ENCODE measurements at places on chromosomes 2 and 18.
A peak's percentile ranks its signal among the peaks of the same experiment; 100 is the strongest.

GRCh38 chr2:9909106-9909505 is 42.4 kb upstream of the GRHL1 start:
- no peaks in the 10 kb centered on the region for H3K27me3 ChIP-seq
- DNase-seq, result peak; percentile 40
- peaks cover 9% of the 10 kb centered on the region for H3K4me1 ChIP-seq
- H3K4me3 ChIP-seq, result no peak overlapping the region

DNA sequence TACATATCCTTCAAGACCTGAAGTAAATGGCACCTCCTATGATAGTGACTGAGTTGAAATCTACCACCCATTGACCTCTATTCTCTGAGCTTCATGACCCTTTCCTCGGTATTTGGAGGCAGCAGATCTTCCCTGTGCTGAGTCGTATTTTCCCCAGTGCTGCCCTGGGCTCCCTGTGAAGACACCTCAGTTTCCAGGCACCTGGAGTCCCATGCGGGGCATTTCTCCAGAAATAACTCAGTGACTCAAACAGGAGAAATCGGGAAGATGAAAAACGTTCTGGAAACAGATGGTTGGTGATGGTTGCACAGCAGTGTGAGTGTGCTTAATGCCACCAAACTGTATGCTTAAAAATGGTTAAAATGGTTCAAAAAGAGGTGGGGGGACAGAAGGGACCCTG is 18.0 kb downstream of the SMYD1 start:
- DNase-seq, result no peak
- H3K4me1 ChIP-seq, result no peaks in the 10 kb centered on the region
- no peak overlapping the region for H3K4me3 ChIP-seq

DNA sequence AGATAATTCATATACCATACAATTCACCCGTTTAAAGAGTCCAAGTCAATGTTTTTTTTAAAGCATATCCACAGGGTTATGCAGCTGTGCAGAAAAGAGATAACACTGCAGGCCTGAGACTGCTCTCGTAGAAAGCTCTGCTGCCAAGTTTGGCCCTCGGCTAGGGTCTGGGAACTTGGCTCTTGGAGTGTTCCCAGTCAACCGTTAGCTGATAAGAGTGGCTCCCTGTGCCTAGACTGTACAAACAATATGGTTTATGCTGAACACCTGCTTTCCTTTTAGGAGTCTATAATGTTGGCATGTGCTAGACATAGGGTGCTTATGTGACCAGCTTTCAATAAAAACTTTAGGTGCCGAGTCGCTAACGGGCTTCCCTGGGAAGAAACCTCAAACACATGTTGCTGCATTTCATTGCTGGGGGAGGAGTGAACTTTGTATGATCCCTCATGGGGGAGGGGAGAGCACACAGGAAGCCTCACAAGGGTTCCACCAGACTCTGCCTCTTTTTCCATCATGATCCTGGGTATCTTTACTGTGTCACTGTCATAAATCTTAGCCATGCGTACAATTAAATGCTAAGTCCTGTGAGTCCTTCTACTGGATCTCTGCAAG is 34.7 kb downstream of the RFX8 start:
- H3K4me1 ChIP-seq, result no peaks in the 10 kb centered on the region
- no peak overlapping the region for H3K4me3 ChIP-seq
- no peaks in the 10 kb centered on the region for H3K27me3 ChIP-seq
- no peak overlapping the region for H3K27ac ChIP-seq

DNA sequence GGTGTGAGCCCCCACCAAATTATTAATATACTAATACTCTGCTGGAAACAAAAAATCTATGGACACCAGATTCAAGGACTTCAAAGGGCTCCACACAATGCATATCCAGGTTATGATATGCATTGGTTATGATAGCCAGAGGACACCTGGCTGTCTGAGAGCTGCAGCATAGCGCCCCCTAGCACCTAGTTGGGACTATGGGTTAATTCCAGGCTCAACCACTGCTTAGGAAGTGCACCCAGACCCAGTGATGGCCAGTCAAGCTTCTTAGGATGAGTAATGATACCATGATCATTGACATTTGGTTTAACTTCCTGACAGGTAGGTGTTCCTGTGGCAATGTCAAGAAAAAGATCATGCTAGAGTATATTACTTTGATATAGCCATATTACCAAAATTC is 3.8 kb upstream of the FRZB start:
- peak; percentile 86 for DNase-seq
- no peaks in the 10 kb centered on the region for H3K4me1 ChIP-seq
- no peaks in the 10 kb centered on the region for H3K36me3 ChIP-seq
- H3K27ac ChIP-seq, result no peak overlapping the region

DNA sequence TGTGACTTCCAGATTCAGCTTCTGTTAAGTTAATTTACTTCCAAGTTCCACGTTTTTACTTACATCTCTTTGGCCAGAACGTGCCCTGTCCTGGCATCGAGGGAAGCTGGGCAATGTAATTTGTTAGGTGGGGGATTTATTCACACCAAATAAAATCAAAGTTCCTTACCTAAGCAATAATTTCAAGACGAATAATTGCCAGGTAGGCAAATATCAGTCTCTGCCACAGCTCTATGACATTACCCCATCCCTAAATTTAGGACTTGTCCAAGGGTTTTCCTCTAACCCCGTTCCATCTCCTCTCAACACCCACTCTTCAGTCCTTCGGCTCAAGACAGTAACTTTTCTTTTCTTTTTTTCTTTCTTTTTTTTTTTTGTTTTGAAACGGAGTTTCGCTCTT is 38.3 kb upstream of the LAMA1 start:
- no peak overlapping the region for H3K27ac ChIP-seq
- no peaks in the 10 kb centered on the region for H3K27me3 ChIP-seq
- H3K36me3 ChIP-seq, result no peaks in the 10 kb centered on the region
- H3K4me1 ChIP-seq, result no peaks in the 10 kb centered on the region
- no peak overlapping the region for H3K4me3 ChIP-seq

- H3K36me3 ChIP-seq, result peaks cover 2% of the 10 kb centered on the region
- H3K27me3 ChIP-seq, result no peaks in the 10 kb centered on the region
- peaks cover 20% of the 10 kb centered on the region for H3K4me1 ChIP-seq
- DNase-seq, result no peak
- no peak overlapping the region for H3K27ac ChIP-seq
- H3K4me3 ChIP-seq, result no peak overlapping the region
Observed at GRCh38 chr18:31325051-31325450, 7.1 kb downstream of the DSG1 start.

DNA sequence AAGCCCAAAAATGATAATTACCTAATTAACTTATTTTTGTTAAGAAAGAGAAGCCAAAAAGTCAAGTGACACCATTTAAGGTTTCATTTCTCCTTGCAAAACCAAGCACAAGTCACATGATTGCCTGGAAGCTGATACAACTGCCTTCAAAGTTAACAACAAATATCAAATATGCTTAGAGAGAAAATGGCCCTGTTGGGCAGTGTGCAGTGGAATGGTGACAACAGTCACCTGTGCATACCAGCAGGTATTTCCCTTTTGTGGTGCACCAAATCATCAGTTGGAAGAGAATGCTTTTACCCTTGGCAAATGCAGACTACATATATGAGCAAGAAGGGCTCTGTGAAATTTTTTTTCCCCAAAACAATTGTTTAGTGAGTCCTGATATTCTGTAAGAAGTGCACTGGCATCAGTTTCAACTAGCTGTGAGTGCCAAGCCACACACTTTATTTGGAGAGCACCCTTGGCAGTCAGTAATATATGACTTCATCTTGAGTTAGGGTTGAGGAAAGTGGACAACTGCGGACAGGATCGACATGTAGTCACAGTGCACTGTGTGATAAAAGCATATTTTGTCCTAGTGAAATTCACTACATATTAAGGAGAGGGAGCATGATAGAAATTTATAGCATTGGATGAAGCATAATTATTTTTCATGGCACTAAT is 74.9 kb upstream of the DOCK10 start:
- DNase-seq, result no peak
- H3K36me3 ChIP-seq, result no peaks in the 10 kb centered on the region
- no peaks in the 10 kb centered on the region for H3K4me1 ChIP-seq
- H3K27me3 ChIP-seq, result no peaks in the 10 kb centered on the region

DNA sequence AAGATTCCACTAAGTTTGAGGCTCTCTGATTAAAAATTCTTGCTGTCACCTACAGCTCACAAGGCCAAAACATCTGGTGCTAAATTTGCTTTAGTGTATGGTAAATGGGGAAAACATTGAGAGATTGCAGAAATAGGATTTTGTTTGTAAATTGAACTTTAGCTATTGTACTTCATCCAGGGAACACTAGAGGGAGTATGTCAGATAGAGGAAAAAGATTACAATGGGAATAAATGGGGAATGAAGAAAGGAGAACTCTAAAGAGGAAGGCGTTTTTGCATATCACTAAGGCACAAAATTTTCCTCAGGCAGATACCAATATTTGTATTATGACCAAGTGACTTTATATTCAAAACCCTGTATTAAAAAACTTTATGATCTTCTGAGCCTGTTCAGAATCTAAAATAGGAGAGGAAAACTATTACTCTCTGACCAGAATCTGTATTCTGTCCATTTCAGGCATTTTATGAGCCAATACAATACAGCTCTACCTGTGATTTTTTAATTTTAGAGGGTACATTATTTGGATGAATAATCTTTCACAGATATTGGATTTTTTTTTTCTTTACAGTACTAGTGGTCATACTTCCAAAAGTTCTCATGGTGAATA is 52.3 kb upstream of the ITGB6 start:
- no peak for DNase-seq
- no peaks in the 10 kb centered on the region for H3K4me1 ChIP-seq
- no peak overlapping the region for H3K27ac ChIP-seq
- no peak overlapping the region for H3K4me3 ChIP-seq

DNA sequence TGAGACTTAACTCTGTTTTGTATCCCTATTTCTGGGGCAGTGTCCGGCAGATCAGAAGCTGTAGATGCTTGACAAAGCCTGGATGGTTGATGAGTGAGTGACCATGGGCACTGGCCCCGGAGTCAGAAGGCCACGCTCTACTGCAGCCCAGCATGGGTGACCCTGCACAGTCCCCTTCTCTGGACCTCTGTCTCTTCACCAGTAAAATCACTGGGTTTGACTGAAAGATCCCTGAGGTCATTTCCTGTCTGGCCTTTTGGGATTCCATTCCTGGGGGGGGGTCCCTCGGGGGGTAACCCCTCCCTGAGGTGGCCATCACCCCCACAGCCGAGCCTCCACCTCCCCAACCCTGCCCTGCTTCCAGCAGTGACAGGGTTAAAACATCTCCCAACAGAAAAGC is 31.7 kb downstream of the MRPL35 start:
- H3K4me1 ChIP-seq, result peaks cover 14% of the 10 kb centered on the region
- DNase-seq, result no peak
- H3K27ac ChIP-seq, result no peak overlapping the region
- no peaks in the 10 kb centered on the region for H3K36me3 ChIP-seq
- no peaks in the 10 kb centered on the region for H3K27me3 ChIP-seq

DNA sequence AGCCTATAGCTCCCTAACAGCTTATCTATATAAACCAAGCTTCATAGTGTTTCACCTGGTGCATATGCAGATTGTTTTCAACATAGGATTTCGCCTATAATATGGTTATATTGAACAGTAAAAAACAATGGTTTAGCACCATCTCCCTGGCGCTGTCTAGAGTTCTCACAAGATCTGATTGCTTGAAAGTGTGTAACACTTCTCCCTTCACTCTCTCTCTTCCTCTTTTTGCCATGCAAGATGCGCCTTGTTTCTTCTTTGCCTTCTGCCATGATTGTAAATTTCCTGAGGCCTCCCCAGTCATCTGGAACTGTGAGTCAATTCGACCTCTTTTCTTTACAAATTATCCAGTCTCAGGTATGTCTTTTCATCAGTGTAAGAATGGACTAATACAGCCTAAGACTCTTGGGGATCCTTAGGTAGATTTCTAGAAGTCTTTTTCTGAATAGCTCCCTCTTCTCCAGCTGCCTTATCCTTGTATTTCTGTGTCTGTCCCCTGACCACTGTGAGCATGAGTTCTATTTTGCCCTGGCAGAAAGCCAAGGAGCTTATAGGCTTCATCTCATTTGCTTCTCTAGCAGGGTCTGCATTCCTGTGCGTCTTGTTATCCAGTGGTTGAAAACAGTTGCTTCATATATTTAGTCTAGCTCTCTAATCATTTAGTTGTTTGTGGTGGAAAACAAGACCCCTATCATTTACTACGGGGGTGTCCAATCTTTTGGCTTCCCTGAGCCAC is 401.6 kb downstream of the GPD2 start:
- no peak overlapping the region for H3K4me3 ChIP-seq
- H3K4me1 ChIP-seq, result no peaks in the 10 kb centered on the region
- H3K27me3 ChIP-seq, result no peaks in the 10 kb centered on the region
- no peak for DNase-seq
- no peak overlapping the region for H3K27ac ChIP-seq

DNA sequence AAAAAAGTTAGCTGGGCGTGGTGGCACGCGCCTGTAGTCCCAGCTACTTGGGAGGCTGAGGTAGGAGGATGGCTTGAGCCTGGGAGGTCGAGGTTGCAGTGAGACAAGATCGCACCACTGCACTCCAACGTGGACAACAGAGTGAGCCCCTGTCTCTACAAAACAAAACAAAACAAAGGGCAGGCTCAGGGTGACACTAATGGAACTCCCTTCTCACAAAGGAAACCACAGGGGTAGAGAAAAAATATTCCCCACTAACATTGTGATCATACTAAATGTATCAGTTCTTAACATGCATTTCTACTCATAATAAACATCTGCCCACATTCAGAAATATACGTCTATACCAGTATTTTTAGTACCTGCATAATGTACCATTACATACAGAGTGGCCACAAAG is 21.1 kb downstream of the STAM2 start:
- no peak overlapping the region for H3K4me3 ChIP-seq
- no peak for DNase-seq
- H3K27ac ChIP-seq, result no peak overlapping the region
